Thoracic aorta (tissue), 2 donors: ENCODE measurements at places on chromosomes 12 and 14. TPM values are rescaled to one million over a fixed set of nuclear protein-coding genes. Genes with fewer than 3 reads are reported as not detected.

DNA sequence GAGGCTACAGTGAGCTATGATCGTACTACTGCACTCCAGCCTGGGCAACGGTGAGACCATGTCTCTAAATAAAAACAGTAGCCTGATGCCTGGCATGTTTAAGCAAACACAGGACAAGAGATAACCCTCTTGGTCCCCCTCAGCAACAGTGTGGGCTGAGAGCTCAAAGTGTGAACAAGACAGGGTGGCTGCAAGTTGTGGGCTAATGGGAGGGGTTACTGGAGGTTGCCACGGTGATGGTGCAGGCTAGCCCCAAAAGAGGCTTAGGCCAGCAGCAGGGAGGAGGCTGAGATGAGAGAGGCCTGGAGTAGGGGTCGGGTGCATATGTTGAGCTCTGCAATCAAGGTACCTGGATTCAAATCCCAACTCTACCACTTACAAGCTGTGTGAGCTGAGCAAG, 3.4 kb upstream of the LGMN start:
- H3K27me3 ChIP-seq, result no peaks in the 10 kb centered on the region
- no peaks in the 10 kb centered on the region for H3K36me3 ChIP-seq
- H3K27ac ChIP-seq, result no peak overlapping the region
- DNase-seq, result no peak
- no peak overlapping the region for H3K4me3 ChIP-seq
- peaks cover 2% of the 10 kb centered on the region for H3K4me1 ChIP-seq

DNA sequence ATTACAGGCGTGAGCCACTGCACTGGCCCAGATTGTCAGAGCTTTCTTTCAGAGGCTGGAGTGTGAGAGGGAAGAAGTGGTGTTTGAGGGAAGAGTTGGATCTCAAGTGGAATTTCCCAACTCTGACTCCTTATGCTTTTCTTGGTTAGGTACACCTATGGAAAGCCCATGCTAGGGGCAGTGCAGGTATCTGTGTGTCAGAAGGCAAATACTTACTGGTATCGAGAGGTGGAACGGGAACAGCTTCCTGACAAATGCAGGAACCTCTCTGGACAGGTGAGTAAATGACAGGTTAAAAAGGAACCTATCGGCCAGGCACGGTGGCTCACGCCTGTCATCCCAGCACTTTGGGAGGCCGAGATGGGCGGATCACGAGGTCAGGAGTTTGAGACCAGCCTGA, 14.9 kb downstream of the A2ML1 start:
- no peak overlapping the region for H3K4me3 ChIP-seq
- H3K4me1 ChIP-seq, result no peaks in the 10 kb centered on the region
- no peaks in the 10 kb centered on the region for H3K27me3 ChIP-seq

DNA sequence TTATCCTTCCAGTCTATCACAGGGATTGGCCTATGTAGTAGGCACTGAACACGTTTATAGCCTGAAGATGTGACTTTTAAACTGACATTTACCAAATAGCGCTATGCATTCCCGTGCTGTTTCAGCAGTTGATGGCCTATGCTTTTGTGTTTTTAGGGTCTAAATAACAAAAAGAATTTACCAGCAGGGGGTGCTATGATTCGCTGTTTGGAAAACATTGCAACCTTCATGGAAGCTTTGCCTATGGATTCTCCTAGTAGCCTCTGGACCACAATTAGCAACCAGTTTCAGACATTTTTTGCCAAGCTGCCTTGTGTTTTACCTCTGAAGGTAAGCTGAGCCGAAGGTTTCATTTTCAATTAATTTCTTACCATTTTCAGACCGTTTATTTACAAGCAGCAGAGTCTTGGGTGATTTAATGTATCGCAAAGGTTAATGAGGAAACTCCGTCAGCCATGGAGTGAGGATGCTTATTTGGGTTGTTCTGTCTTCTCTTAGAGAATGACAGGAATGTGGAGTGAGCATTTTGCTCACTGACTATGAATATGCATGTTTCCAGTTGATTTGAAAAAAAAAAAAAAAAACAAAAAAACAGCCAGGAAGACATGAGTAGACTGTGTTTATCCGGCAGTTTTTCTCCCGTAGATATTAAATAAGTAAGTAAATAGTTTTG, 133.1 kb downstream of the PRIMA1 start:
- H3K36me3 ChIP-seq, result no peaks in the 10 kb centered on the region
- H3K27me3 ChIP-seq, result no peaks in the 10 kb centered on the region
- no peak overlapping the region for H3K27ac ChIP-seq
- no peak for DNase-seq
- H3K4me3 ChIP-seq, result no peak overlapping the region

GRCh38 chr12:10075451-10075850, 23.3 kb downstream of the CLEC1A start:
- H3K27ac ChIP-seq, result no peak overlapping the region
- no peak for DNase-seq
- no peaks in the 10 kb centered on the region for H3K4me1 ChIP-seq
- H3K4me3 ChIP-seq, result no peak overlapping the region
- no peaks in the 10 kb centered on the region for H3K36me3 ChIP-seq
- no peaks in the 10 kb centered on the region for H3K27me3 ChIP-seq

GRCh38 chr14:48125654-48126053, 450.2 kb upstream of the MDGA2 start:
- no peak overlapping the region for H3K4me3 ChIP-seq
- no peaks in the 10 kb centered on the region for H3K36me3 ChIP-seq
- DNase-seq, result no peak

GRCh38 chr14:69635981-69636639, 24.7 kb downstream of the SUSD6 start:
- no peak for DNase-seq
- H3K27me3 ChIP-seq, result no peaks in the 10 kb centered on the region
- H3K4me3 ChIP-seq, result no peak overlapping the region

DNA sequence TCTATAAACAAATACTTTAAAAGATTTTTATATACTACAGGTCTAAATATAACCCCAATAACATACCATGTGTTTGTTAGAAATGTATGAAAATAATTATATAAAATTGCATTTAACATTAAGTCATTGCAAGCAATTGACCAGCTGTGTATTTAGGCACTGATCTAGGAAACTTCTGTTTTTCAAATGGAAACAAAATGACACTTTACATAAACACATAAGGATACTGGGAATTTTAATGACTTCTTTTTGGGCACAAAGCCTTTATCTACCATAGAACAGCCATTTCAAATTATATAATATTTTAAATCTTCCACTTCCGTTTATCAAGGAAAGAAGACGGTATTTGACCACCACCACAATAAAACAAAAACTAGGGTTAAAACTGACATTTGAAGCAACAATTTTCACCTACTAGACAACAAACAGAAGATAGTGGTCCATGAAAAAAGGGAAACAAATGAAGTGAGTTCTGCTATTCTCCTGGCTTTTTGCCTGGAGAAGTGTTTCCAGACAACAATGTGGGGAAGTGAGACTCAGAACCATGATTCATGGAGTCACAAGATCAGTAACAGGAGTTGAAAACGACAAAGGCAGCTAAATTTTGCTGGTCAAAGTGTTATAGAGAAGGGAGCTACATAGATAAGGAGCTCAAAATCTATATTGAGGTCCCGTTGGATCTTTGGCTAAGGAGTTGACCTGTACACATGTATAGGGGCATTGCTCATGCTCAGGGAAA, 475.1 kb downstream of the TRHDE start:
- DNase-seq, result no peak
- no peak overlapping the region for H3K4me3 ChIP-seq
- H3K36me3 ChIP-seq, result no peaks in the 10 kb centered on the region
- no peaks in the 10 kb centered on the region for H3K4me1 ChIP-seq

- H3K4me1 ChIP-seq, result no peaks in the 10 kb centered on the region
- no peak overlapping the region for H3K4me3 ChIP-seq
- no peak overlapping the region for H3K27ac ChIP-seq
- no peaks in the 10 kb centered on the region for H3K27me3 ChIP-seq
- H3K36me3 ChIP-seq, result no peaks in the 10 kb centered on the region
These were observed 396.2 kb downstream of the PAWR start for GRCh38 chr12:79294590-79294989.

DNA sequence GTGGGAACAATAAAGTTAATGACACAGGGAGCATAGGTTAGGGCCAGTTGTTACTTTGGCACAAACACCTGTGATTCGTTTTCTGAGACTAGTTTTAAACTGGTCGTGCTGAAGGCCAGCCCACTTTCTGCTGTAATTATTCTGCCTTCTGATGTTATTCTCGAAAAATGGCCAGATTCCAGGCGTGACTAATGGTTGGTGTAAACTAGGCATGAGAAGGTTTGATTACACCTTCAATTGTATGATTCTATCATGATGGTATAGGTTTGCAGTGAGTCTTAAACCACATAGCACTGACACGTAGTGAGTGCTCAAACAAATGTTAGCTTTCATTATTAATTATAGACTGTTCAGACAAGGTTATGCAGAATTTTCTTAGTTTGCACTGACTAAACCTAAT, 39.0 kb downstream of the CKB start:
- H3K36me3 ChIP-seq, result peaks cover 32% of the 10 kb centered on the region
- no peaks in the 10 kb centered on the region for H3K4me1 ChIP-seq
- no peak overlapping the region for H3K4me3 ChIP-seq
- no peaks in the 10 kb centered on the region for H3K27me3 ChIP-seq
- no peak for DNase-seq

- no peak overlapping the region for H3K27ac ChIP-seq
- H3K36me3 ChIP-seq, result no peaks in the 10 kb centered on the region
- no peak overlapping the region for H3K4me3 ChIP-seq
- H3K4me1 ChIP-seq, result no peaks in the 10 kb centered on the region
- no peaks in the 10 kb centered on the region for H3K27me3 ChIP-seq
- DNase-seq, result no peak
These were observed 11.8 kb downstream of the BEGAIN start for GRCh38 chr14:100575266-100575995.

CHGA gene
- not detected for total RNA-seq

DNA sequence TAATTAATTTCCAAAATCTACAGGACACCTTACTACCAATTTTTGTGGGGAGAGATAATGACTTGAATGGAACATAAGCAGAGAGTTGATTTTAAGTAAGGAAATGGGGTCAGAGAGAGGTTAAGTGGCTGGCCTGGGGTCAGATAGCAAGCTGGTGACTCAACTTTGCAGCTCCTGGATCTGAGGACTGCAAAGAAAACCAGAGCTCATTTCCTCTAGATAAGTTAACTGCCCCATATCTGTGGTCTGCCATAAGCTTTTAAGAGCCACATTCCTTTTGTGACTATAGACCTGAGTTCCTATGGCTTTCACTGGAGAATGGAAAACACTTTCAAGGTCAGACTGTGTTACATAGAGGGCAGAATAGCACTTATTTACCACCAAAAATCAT, 201.2 kb upstream of the PRICKLE1 start:
- no peak overlapping the region for H3K4me3 ChIP-seq
- no peak overlapping the region for H3K27ac ChIP-seq
- no peaks in the 10 kb centered on the region for H3K36me3 ChIP-seq
- DNase-seq, result no peak

DNA sequence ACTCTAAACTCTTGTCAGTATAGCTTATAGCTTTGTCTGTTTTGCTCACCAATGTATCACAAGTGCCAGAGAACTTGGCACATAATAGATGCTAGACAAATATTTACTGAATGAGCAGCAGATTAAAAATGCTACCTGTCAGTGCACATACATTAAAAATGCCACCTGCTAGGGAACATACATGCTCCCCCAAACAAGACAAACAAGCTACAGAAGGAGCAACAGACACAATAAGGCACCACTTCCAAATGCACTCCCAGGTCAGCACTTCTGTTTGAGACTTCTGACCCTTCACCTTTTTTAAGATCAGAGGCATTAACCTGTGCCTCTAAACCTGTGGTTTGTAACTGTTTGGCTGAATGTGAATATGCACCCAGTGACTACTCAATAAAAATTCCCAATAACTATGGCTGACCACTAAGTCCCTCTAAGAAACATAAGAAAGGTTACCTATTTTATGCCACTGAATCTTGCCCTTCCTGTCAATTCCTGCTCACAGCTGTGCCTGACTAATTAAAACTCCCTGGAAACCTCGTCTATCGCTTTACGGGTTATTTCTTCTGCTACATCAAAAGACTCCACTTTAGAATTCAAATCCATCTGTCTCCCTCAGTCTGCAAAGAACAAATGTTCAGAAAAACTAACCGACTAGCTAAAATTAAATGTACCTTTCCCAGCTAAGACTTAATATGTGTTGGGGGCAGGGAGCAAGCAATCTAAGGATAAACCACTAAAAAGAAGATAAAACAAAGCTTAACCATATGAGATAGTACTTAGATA, 41.0 kb downstream of the HECTD4 start:
- H3K27me3 ChIP-seq, result no peaks in the 10 kb centered on the region
- H3K4me1 ChIP-seq, result peaks cover 8% of the 10 kb centered on the region
- no peaks in the 10 kb centered on the region for H3K36me3 ChIP-seq
- no peak overlapping the region for H3K4me3 ChIP-seq

PPM1H gene
- total RNA-seq, result 9.1 TPM

DNA sequence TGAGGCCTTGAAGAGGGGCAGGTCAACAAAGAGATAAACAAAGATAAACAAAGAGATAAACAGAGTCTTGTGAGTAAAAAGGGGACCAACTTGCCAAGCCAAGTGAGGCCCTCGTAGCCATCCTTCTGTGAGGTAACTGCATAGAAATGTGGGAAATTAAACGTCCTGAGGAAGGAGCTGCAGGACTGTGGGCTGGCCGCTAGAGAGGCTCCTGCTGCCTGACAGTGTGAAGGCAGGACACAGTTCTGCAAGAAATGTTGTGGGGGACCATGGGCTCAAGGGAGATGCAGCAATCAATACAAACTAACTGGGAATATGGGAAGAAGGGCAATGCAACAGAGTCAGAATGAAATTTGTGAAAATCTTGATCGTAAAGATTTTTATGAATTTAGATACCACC, 91.9 kb downstream of the SLC8A3 start:
- H3K27me3 ChIP-seq, result no peaks in the 10 kb centered on the region
- H3K4me3 ChIP-seq, result no peak overlapping the region
- no peak overlapping the region for H3K27ac ChIP-seq

DNA sequence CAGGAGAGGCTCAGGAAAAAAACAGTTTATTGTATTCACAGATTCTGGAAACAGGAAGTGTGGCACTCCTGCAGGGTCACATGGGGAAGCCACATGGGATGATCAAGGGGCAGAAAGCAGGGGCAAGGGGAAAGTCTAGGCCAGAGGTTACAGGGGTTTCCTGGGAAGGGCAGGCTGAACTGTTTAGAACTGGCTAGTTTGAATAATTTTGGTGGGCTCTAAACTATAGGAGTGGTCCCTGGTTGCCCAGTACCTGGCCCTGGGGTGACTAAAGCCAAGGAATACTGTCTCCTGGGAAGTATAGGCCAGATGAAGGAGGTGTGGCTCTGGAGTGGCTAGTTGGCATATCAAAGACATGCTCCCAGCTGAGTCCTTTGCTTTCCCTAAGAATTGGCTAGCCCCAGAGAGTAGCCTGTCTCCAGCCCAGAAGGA, 169.2 kb downstream of the SLC41A2 start:
- no peaks in the 10 kb centered on the region for H3K36me3 ChIP-seq
- H3K27me3 ChIP-seq, result no peaks in the 10 kb centered on the region
- no peak overlapping the region for H3K4me3 ChIP-seq

GRCh38 chr14:76509311-76509710, 133.4 kb downstream of the ESRRB start:
- no peak for DNase-seq
- no peak overlapping the region for H3K4me3 ChIP-seq
- H3K27ac ChIP-seq, result no peak overlapping the region
- no peaks in the 10 kb centered on the region for H3K36me3 ChIP-seq
- H3K4me1 ChIP-seq, result no peaks in the 10 kb centered on the region

- no peak for DNase-seq
- H3K27me3 ChIP-seq, result no peaks in the 10 kb centered on the region
- H3K4me1 ChIP-seq, result no peaks in the 10 kb centered on the region
- H3K4me3 ChIP-seq, result no peak overlapping the region
- no peaks in the 10 kb centered on the region for H3K36me3 ChIP-seq
- H3K27ac ChIP-seq, result no peak overlapping the region
These were observed 630.0 kb upstream of the TBX3 start for GRCh38 chr12:115313929-115314328.
